Mesothelial cell of epicardium (in vitro differentiated cells): ENCODE measurements at places on chromosomes 3 and 15. TPM values are rescaled to one million over a fixed set of nuclear protein-coding genes. Genes with fewer than 3 reads are reported as not detected.

The GLDN gene
- total RNA-seq: 0.38 to 0.52 TPM (median 0.49 TPM) in 3 replicates

GRCh38 chr15:77026501-77027110 is 31.7 kb downstream of the PSTPIP1 start:
- peak; percentile 7 for DNase-seq

DNA sequence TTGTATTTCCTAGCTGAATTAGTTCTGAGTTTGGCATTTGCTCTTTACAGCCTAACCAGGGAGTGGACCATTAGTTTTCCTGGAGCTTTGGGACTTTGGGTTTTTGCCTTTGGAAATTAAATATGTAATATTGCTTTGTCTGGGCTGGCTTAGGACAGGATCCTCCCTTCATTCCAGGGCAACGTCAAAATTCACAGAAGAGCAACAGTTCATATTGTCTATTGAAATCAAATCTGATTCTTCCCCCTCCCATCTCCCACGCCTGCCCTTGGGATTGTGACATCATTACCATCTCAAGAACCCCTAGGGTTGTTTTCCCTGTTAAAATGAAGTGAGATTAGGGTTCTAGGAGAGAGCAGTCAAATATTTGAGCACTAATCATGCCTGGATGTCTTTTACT is 194.1 kb downstream of the ROBO2 start:
- DNase-seq: no peak

GRCh38 chr3:183895296-183895695 is 10.6 kb upstream of the PARL start:
- no peak for DNase-seq

GRCh38 chr15:37359101-37359892 is 258.9 kb upstream of the MEIS2 start:
- no peak for DNase-seq
